ENCODE measurements at places on chromosomes 11 and 22.

GRCh38 chr11:86196913-86197312 lies 47.6 kb upstream of the EED start:
- DNase-seq: no peak

- DNase-seq: no peak
Observed at GRCh38 chr22:30336752-30337460, 10.2 kb upstream of the TBC1D10A start.

- DNase-seq: no peak
Observed at GRCh38 chr11:116678887-116679286, 93.9 kb downstream of the BUD13 start.

DNA sequence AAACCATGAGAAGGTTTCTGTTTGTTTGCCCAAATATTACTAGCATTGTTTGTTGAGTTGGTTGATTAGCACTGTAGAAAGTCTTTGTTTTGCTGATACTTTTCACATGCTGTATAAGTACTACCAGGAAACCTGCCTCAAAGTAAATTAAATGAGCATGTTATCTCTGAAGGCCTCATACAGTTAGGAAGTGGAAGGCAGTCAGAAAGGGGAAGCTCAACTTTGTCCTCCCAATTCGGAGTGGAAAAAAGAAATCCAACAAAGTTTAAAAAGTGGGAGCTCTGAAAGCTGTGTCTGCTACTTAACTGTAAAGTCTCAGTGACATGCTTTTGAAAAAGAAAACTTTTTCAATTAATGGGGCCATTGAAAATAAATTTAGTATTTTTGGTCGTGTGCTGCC lies 188.3 kb upstream of the BLID start:
- DNase-seq: no peak

DNA sequence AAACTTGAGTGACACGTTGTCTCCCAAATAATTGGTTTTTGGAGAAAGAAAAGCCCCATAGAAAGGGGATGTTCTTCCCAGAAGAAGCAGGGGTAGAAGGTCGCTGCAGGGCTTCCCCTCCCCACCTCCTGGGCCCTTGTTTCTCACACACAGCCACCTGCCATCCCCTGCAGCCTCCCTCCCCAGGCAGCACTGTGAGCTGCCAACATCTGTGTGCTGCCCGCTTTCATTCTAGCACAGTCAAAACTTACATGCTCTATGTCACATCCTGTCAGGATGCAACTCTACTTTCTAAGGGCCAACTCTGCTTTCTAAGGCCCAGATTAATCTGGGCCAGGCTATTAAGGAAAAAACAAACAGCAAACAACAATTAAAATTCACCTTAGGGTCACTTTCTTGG lies 309.4 kb upstream of the ZC3H12C start:
- DNase-seq: no peak

- DNase-seq: no peak
Observed at GRCh38 chr22:22953791-22954190, 66.2 kb downstream of the IGLL5 start.

DNA sequence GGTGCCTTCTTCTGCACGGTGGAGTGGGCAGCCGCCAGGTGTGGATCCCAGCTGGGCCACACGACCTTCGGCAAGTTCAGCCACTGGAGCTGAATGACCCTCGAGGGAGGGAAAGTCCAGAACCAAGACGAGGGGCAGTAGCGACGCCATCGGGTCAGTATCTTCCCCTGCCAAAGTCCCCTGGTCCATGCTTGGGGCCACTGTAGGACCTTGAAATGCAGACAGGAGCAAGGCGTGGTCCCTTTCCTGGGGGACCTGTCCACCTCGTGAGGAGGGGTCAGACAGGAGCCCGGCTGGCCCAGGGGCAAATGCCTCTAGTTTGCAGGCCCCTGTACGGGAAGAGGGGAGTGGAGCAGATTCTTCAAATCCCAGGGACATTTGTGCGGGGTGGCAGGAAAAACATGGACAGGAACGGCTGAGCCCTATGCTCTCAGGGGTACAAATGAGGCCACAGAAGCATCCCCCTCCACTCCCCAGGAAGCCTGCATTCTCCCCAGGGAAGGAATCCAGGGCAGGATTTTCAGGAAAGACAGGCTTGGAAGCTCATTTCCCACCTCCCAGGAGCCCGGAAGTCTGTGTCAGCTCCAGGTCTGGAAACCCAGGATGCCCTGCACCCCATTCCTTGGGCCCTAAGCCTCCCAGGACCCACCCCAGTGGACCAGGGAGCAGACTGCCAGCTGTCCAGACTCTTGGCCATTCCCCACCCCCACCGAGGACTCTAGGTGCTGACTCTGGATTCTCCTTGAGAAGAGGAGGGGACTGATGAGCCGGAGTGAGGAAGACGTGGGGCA lies 6.6 kb downstream of the SHANK2 start:
- DNase-seq: no peak

- peak; percentile 95 for DNase-seq
Observed at GRCh38 chr11:57294225-57295131, 30.3 kb downstream of the TNKS1BP1 start.

DNA sequence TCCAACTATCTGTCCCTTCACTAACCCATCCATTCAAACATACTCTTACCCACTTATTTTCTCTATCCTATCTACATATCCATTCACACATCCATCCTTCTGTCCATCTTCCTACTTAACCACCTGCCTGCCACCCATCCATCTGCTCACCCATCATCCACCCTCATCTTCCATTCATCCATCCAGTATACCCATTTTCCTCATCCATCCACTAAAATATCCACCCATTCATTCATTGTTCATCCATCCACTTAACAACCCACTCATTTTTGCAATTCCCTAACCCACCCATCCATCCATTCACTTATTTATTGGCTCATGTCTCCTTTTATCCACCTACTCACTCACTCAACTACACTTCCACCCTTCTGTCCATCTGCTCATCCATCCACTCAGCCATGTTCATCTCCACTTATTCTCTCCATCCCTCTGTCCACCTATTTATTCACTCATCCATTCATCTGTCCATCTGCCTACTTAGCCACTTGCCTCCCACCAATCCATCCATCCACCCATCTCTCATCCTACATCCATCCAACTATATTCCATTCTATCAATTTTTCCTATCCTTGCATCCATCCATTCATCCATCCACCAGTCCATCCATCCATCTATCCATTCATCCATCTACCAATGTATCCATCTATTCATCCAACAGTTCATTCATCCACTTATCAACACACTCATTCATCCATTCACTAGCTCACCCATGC lies 10.6 kb downstream of the LHFPL7 start:
- no peak for DNase-seq

DNA sequence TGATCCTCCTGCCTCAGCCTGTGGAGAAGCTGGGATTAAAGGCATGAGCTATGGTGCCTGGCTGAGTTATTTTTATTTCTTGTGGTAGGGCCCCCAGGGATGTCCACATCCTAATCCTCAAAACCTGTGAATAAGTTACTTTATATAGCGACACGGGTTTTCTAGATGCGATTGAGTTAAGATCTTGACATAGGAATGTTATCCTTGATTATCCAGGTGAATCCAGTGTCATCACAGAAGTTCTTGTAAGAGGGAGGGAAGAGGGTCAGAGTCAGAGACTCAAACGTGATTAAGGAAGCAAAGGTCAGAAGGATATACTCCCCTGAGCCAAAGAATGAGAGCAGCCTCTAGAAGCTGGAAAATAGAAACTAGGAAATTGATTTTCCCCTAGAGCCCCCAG lies 117.8 kb downstream of the INSC start:
- DNase-seq: no peak

DNA sequence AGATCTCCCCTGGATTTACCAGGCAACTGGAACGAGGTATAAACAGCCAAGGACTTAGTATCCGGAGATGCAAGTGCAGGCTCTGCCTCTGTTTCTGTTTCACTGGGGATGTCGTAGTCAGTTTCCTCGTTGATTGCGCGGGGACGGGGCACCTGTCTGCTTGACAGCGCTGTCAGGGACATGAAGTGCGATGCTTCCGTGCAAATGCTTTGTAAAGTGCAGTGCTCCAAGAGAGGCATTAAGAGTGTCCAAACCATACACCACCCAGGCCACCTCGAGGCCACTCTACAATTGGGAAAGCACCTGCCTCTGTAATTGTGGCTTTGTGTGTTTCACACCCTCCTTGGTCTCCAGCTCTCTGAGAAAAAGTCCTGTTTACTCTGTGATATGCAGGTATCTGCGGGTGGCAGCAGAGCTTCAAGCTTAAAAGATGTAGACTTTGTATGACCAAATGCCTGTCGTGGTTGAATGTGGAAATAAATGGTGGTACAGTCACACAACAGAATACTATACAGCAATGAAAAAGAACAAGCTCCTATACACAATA lies 18.6 kb upstream of the CD5 start:
- DNase-seq: no peak

- DNase-seq: no peak
Observed at GRCh38 chr11:106461839-106462545, 384.5 kb downstream of the AASDHPPT start.

- no peak for DNase-seq
Observed at GRCh38 chr11:72574548-72575460, 99.4 kb downstream of the PDE2A start.

GRCh38 chr11:123434262-123434661 lies 4.2 kb downstream of the GRAMD1B start:
- no peak for DNase-seq

- DNase-seq: no peak
Observed at GRCh38 chr22:24954114-24954463, 1.6 kb downstream of the KIAA1671 start.

DNA sequence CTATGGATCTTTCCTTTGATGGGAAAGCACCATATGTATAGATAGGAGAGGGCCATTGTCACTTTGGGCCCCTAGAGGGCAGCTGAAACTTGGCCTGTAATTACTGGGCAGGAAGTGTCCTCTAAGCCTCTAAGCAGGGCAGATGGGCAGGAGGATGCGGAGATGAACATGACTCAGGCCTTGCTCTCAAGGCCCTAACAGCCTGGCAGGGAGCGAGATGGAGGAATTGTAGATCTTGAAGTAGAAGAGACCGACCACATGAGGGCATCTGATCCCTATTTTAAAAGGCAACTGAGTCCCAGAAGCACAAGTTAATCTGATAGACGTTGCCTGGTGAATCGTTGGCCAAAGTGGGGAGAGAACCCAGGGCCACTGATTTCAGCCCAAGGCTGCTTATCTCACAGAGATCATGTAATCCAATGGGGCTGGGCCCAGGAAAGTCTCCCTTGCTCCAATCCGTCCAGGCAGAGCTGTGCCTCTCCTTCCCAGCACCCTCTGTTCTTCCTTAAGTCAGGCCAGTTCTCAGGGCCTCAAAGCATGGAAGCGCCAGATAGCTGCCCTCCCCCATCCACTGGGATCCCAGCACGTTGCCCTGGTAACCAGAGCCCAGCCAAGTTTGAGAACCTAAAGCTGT lies 2.5 kb upstream of the SEPTIN3 start:
- peak; percentile 37 for DNase-seq

GRCh38 chr11:69531071-69531716 lies 49.7 kb downstream of the LINC01488 start:
- DNase-seq: no peak

DNA sequence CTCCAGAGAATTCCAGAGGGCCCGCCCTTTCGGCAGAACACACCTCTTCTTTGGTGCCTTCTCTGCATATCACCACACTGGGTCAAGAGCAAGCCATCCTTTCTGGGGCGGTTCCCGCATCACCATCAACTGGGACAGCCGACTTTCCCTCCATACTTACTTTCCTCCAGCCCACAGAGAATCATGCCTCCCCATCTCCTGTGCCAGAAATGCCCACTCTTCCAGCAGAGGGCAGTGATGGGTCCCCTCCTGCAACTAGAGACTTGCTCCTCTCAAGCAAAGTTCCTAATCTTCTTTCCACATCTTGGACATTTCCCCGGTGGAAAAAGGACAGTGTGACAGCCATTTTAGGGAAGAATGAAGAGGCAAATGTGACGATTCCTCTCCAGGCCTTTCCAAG lies 157.7 kb downstream of the C11orf91 start:
- peak; percentile 4 for DNase-seq

- no peak for DNase-seq
Observed at GRCh38 chr22:44024288-44024921, at the start of gene PARVB. TSS of gene PARVB (plus strand) at chr22:44024302. CDS start at chr22:44024340, 38 bp downstream.

DNA sequence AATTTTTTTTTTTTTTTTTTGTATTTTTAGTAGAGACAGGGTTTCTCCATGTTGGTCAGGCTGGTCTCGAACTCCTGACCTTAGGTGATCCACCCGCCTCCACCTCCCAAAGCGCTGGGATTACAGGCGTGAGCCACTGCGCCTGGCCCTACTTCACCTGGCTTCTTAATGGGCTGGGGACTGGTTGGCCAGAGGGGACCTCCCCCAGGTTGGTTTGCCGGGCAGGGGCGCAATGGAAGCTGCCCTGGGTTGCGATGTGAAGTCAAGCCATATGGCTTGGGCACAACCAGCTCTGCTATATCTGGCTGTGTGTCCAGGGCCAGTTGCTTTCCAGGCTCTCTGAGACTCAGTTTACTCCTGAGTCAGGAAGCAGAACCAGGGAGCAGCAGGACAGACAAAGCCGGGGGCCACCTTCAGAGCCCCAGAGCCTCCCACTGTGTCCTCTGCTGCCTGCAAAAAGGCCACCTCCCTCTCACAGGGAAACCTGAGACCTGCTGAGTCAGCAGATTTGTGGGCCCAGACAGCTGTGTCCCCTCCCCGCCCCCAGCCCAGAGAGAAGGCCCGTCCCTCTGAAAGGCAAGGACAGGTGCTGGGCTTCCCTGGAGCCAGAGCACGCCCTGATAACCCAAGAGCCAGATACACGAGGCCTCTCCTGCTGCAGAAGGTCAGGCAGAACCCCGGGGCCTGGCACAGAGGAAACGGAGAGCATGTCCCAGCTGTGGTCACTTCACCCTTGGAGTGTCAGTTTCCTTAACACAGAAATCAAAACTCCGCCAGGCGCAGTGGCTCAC lies 29.2 kb upstream of the DAGLA start:
- DNase-seq: no peak

DNA sequence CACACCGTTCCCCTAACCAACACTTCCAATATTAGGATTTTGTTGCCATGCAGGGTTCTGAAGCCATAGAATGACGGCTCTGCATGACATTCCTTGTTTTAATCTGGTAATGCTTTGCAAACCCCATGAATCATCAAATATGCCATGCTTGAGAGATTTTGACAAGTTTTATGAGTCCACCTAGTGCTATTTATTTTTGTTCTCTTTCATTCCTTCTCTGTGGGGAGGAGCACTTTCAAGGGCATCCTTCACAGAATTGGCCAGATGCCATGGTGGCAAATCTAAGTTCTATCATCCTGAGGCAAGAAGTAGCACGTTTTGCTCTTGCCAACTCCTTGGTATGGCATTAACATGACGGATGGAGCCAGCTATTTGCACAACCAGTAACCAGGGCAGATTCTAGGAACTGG lies 268.4 kb downstream of the FAM76B start:
- DNase-seq: no peak

DNA sequence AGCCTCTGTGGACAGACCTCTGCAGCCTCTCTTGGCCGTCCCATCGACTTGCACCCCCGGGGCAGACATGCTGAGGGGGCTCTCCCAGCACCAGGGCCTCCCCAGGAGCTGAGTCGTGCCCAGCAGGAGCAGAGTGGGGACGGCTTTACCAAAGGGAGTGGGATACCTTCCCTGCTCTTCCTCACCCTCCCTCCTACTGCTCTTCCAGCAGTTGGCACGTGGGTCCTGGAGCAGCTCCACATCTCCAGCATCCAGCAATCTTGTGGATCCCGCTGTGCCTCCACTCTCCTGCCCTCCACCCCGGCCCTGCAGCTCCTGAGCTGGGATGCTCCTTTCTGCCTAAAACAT lies 854.0 kb downstream of the BRD1 start:
- no peak for DNase-seq
